ENCODE measurements at places on chromosomes 16 and 17. TPM values are rescaled to one million over a fixed set of nuclear protein-coding genes. Genes with fewer than 3 reads are reported as not detected.
A peak's percentile ranks its signal among the peaks of the same experiment; 100 is the strongest.

The JPH3 gene
- total RNA-seq: 1.3 TPM

The TRAF4 gene
- 383 TPM for total RNA-seq

The PLXDC1 gene
- 4.2 TPM for total RNA-seq

The GH2 gene
- total RNA-seq: not detected

The PERCC1 gene
- not detected for total RNA-seq

The DNAAF8 gene
- total RNA-seq: not detected

The RAB11FIP4 gene
- total RNA-seq: 11.7 TPM

GRCh38 chr16:49524216-49524946, 150.8 kb downstream of the C16orf78 start:
- DNase-seq: no peak

DNA sequence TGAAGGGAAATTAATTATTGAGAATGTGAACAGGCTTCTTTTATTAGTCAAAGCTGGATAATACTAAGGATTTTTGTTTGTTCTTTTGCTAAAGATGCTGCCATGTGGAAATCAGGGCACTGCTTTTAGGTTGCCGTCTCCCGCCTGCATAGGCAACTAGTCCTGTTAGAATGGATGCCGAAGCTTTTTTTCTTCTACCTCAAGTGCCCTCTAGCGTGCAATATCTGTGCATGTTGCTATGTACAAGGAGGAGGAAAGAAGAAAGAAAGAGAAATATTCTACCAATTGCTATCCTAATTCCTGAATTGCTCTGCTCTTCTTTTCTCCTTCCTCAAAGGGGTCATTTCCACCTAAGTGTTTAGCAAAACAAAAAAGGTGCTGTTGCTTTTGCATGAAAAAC, 5.2 kb upstream of the CDH8 start:
- DNase-seq: peak; percentile 60

- DNase-seq: no peak
Observed at GRCh38 chr17:45339646-45340605, 23.1 kb upstream of the MAP3K14 start.

DNA sequence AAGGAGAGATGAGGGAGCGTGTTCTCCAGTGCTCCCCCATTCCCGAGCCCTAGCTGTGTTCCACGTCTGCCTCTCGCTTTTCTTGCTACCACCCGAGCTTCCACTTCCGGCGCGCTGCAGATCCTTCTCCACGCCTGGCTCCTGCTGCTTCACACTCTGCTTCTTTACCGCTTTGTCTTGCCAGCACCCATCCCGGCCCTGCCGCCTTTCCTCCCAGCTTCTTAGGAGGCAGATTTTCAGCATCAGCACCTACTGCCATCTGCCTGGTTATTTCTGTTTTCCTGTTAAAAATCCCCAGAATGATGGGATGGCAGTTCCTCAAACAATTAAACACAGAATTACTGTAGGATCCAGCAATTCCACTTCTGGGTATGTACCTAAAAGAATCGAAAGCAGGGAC, 64.7 kb downstream of the ELAC2 start:
- no peak for DNase-seq

DNA sequence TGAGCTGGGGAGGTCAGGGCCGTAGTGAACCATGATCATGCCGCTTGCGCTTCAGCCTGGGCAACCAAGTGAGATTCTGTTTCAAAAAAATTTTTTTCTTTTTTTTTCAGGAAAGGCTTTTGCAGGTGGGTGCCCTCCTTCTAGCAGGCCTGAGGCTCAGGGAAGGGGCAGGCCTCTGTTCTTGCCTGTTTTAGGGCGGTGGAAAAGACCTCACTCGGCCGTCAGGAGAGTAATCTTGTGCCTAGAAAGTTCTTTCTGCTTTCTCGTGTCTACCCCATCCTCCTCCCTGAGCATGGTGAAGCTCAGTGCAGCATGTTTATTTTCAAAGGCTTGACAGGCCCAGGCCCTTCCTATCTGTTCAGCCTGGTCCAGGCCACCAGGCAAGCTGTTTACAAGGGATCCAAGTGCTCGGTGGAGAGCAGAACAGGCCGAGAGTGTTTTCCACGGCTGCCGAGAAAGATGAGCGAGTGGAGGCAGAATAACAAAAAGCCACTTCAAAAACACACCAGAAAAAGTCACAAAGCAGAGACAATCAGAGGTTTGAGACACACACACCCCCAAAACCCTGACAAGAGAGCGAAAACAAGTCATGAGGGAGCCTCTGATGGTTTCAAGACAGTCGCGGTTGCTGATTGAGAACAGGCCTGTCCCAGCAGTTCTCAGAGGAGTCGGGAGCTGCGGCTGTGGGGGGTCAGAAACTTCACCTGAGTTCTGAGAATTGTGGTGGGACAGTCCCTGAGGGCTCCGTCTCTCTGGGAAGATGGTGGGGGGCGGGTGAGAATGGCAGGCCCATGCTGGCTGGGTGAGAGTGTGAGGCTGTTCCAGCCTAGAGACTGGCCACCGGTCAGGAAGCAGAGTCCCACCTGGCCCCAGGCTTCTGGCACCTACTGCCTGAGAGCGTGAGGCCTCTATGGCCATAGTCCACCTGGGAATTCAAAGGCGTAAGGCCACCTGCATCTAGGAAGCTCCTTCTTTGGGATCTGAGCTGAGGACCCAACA, 37.5 kb upstream of the CCR7 start:
- no peak for DNase-seq
